ENCODE measurements at places on chromosomes 3 and 15.

GRCh38 chr3:133812872-133813271 is 7.3 kb downstream of the SRPRB start:
- DNase-seq: no peak

DNA sequence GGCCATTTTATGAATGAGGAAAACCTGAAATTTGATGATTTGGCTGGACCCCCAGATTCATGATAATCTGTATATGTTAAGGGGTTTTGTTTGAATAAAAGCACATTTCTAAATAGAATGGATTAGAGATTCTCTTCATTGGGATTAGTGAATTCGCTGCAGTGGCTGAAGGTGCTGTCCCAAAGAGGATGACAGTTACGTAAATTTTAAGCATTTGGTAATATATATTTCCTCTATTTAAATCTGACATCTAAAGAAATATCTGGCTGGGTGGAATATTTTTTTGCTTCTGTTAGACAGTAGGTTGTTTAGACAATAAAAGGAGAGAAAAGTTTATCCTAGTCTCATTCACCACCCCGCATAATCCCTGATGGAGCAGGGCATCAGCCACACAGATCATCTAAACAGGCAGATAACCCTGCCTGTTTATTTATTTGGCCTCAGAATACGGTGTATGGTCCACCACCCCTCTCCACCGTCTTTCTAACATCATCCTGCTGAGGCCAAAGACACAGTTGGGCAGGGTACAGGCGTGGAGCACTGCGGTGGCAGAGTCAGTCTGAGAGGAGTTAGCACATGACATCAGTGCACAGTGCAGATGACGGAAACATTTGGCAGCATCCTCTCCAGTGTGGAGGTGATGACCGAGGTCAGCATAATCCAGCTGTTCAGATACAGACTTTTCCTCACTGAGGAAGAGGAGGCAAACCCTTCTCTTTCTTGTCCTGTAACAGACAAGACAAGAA is 20.4 kb upstream of the NFKBIZ start:
- DNase-seq: no peak

DNA sequence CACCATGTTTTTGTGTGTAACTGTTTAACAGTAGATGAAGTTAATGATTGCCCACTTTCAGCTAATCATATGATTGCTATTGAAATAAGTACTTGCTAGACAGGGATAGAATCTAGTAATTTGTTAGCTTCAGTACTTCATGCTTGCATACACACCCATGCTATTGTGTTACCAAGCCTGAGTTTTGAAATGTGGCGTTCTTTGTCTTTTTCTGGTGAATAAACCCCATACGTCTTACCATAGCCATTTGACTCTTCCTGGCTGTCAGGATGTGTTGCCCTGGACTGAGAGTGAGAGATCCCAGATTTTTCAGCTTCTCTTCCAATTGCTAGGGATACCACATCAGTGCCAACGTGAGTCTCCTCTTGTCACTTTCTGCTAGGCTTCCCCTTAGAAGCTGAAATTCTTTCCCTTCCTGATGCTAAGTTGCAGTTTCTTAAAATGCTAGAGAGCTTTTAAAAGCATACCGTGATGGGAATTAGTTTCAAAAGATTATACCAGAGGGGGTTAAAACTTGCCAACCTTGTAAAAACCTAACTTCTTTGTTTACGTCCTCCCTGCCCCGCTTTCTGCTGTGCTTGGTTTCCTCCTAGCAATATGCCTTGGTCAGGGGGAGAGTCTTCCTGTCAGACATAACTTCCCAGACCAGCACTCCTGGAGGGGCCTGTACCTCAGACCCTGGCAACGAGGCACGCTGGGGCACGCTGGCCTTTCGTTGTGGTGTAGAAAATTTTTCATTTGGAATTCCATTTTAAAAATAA is 62.9 kb upstream of the ULK4 start:
- DNase-seq: no peak

DNA sequence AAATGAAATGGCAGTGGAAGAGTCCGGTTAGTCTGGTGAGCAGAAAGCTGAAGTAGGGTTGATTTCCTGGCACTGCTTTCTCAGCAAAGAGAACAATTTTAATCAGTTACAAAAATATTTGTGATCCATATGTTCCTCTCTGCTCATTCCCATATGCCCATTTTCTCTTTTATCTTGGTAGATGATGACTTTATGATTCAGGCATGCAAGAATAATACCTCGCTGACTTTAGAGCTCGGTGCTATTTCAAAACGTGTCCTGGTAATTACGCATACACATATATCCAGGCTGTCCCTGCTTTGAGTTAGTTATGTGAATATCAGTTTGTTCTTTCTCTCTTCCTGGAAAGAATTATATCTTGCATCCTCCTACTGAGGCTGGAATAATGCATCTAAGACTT is 38.5 kb downstream of the ARPP21 start:
- DNase-seq: no peak

- DNase-seq: no peak
These were observed 49.3 kb downstream of the CLDN18 start for GRCh38 chr3:138059261-138059660.

Measured in putamen (tissue), 1 donor.